H7 (cell line): ENCODE measurements at places on chromosomes 1 and 21.

DNA sequence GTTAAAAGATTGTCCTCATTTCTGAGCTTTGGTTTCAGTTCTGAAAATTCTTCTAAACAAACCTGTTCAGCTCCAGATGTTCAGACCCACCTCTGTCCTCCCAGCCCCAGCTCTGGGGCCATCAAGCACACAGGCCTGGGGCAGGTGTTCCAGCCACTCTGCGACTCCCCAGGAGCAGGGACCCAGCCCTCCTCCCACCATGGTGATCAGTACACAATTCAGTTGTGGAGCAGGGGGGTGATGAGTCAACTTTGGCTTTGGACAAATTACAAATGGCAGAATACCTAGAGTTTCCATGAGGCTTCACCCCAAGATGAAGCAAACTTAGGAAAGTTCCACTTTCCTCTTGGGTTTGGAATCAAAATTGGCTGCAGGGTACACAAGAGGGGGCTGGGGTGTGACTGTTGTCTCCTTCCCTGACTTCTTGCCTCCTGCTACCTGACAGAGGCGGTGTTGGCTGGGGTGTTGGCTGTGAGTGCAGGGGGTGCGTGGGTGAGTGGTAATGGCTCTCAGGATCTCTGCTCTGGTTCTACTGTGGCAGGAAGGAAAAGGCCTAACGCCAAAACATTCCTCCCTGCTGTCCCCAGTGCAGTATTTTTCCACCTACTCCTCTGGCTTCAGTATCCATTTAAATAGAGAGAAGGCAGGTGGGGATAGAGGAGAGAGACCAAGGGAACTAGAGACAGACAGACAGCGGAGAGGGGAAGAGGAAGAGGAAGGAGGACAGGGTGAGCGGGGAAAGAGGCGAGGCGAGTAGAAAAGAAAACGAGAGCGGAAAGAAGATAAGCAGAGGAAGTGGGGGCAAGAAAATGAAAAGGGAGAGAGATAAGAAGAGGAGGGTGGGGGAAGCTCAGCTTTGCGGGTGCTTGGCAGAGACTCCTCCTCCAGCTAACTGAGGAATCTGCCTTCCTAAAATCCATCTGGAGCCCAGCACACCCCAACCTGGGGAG lies 20.6 kb upstream of the LRRN2 start:
- DNase-seq = peak; percentile 60

- DNase-seq = no peak
These were observed 43.3 kb upstream of the TSNAX start for GRCh38 chr1:231485029-231485784.

DNA sequence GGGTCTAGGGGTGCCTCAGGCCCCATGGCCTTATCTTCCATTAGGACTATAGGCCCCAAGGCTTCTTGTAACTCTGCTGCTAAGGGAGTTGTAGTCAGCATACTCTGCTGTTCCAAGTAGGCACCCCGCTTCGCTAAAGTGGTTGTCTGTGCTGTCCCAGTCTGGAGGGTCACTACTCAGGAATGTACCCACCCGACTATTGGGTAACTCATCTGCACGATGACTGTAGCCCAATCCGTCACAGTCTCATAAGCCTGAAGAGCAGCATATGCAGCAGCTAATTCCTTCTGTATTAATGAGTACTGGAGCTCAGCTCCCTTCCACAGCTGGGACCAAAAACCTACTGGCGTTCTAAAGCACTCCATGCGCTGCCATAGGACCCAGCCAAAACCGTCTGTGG lies 111.0 kb downstream of the GDAP2 start:
- DNase-seq = no peak

DNA sequence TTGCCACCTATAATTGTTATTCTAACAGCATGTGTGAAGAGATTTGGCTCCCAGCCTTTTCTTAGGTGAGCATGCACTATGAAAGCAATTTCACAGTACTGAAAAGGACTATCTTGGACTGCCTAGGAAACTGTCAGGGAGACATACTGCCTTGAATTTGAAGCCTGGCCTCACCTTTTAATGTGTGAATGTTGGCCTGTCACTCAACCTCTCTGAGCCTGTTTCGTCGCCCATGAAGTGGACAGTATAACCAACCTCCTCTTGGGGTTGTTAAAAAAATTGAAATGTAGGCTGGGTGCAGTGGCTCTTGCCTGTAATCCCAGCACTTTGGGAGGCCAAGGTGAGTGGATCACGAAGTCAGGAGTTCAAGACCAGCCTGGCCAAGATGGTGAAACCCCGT lies 20.4 kb upstream of the POU2F1 start:
- DNase-seq = no peak
